Adipocyte (in vitro differentiated cells): ENCODE measurements at places on chromosomes 3 and 15.

- DNase-seq, result no peak
Observed at GRCh38 chr15:78702609-78703333, 61.8 kb upstream of the CHRNB4 start.

GRCh38 chr3:43319794-43320193, 33.5 kb downstream of the SNRK start:
- no peak for DNase-seq

- DNase-seq, result no peak
Observed at GRCh38 chr15:48795901-48796300, 15.0 kb downstream of the CEP152 start.

DNA sequence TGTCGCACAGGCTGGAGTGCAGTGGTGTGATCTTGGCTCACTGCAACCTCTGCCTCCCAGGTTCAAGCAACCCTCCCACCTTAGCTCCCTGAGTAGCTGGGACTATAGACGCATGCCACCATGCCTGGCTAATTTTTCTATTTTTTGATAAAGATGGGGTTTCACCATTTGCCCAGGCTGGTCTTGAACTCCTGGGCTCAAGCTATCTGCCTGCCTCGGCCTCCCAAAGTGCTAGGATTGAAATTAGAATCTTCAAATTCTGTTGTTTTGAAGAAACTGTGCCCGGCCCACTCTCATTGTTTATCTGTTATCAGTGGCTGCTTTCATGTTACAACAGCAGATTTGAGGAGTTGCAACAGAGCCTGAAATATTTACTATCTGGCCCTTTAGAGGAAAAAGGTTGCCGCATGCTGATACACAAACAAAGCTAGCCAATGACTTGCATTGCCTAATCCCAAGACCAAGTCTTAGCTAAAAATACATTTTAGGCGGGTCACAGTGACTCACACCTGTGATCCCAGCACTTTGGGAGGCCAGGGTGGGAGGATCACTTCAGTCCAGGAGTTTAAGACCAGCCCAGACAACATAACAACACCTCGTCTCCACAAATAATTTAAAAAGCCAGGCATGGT, 43.2 kb upstream of the PPP4R2 start:
- no peak for DNase-seq

GRCh38 chr3:42246091-42246490, 19.9 kb downstream of the CCK start:
- DNase-seq, result no peak

DNA sequence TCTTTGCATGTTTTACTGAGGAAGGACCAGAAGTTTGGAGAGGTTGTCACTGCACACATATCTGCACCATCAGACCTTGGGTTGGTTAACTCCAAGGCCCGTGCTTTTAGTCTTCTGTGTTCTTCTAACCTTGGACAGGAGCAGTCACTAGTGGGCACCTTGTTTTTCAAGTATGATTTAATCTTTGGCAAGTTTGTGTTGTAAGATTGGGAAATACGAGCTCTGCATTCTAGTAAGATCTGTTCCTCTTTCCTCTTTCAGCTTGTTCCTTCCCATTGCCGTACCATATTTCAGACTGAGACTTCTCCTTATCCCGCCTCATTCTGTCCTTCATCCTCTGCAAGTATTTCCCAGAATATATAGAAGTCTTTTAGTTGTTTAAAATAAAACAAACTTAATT, 5.1 kb downstream of the TMOD2 start:
- no peak for DNase-seq

DNA sequence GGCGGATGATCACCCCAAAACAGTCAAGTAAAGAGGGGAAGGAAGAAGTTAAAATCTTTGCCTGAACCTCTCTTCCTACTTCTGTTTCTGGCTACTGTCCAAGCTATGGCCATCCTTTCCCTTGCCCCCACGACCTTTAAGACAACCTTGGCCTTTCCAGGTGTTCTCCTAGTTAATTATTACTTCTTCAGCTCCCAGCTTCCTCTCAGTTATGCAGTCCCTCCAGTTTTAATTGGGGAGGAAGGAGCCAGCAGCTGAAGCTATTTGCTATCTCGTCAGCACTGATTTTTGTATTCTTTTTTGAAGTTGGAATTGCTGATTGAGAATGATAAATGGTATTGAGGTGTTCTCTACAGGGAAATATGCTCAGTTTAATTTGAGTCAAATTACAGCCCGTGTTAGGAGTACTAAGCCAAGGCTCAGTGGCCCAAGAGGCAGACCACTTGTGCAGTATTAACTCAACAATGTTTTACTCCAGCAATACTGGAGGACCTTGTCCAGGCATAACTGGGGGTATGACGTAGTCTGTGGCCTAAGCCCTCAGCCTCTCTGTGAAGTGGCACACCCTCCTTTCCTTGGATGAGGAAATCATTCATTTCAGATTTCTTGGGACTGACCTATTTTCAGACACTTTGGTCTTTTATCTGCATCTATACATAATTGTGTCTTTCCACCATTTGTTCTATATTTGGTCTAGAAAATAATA, 336.9 kb downstream of the SLC9A9 start:
- DNase-seq, result no peak

DNA sequence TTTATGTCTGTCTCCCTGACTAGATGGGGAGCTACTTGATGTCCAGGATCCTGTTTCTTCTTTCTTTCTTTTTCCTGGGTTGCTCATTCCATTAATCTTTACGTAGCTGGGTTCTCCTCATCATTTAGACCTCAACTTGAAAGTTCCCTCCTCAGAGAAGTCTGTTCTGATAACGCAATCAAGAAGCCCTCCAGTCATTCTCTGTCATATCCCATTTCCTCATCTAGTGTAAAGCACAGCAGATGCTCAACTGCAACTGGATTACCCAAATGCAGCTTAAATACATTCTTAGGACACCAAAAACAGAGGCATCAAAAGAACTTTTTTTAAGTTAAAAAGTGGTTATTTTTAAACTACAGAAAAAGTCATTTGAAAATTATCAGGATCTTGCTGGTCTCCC, 51.7 kb upstream of the ST3GAL6 start:
- peak; percentile 67 for DNase-seq

DNA sequence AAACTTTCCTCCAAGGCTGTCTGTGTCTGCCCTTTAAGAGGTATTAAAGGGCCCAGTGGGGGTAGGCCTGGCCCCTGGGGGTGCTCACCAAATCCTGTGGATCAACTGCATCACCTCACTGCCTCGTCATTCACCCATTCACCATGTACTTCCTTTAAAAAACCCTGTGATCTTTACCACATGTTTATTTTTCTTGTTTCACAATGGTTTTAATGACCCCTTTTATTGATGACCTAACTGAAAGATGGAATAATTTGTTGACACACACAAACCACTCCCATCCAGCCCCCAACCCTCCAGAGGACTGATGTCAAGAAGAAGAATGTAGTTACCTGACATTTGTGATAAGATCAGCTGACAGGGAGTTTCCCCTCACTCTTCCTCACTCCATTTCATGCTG, 40.8 kb downstream of the KCNAB1 start:
- no peak for DNase-seq

GRCh38 chr3:162729686-162730085, 1233.1 kb downstream of the OTOL1 start:
- DNase-seq, result peak; percentile 15

DNA sequence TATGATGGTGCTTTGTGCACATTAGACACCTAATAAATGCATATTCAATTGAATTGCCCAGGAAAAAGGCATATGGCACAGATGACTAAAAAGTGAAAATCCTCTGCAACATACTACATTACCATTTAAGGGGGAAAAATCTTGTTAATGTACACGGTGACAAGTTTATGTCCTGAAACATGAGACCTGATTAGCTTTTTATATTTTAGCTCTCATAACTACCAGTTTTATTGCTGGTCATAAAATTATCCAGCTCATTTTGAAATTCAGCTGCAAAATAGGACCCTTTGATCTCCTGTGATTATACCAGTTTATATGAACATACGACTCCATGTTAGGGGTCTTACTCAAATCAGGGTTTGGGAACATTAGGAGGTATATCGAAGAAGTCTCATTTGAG, 684.6 kb upstream of the CCDC54 start:
- DNase-seq, result no peak

DNA sequence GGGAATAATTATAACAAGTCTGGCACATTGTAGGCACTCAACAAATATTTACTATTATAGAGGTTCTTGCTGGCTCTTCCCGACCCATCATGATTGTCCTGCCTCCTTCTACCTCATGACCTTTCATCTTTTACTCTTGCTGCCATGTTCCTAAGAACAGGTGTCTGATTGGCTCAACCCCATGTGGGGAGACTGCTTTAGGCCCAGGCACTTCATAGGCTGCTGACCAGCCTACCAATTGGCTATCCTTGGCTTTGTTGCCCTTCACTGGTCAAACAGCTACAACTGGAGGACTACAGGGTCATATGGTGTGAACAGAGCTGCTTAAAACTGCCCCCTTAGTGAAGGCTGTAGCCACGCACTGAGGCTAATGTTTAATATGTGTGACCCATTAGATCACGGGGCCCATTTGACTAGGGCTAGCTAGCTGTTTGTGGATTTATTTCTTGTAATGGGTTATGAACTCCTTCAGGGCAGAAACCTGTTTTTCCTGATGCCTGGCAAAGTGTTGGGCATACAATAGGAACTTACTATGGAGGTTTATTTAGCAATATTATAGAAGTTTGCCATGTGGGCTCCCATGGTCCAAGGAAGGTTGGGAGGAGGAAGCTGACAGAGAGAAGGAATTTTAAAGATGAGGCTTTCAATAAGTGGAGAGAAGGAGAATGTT, 239.9 kb upstream of the TBC1D5 start:
- DNase-seq, result no peak

DNA sequence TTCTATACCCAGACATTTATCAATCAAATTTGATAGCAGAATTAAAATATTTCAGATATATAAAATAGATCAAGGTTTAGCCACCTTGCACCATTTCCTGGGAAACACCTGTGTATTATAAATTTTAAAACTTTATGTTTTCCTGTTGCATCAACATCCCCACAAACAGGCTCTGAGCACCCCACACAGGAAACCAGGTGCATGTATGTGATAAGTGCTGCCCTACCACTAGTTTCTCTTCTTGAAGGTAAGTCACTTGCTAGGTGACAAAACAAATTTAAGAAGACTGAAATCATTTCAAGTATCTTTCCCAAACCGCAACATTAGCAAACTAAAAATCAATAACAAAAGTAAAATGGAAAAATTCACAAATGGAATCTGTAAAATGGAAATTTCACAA, 496.1 kb upstream of the CCDC54 start:
- no peak for DNase-seq

DNA sequence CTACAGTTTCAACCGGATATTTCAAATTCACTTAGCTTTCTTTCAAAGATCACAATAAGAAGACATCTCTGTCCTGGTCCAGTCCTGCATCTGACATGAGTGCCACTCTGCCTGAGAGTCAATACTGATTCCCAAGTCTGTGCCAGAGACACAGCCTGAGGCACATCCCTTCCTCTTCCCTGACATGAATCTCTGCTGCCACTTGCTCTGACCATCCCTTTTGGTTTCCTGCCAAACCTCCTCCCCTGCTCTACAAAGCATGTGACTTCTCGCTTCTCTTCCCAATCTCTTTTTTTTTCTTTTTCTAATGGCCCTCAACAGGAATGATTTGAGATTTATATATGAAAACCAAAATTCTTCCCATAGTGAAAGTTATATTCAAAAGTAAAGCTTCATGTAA, 117.9 kb downstream of the MECOM start:
- DNase-seq, result no peak

DNA sequence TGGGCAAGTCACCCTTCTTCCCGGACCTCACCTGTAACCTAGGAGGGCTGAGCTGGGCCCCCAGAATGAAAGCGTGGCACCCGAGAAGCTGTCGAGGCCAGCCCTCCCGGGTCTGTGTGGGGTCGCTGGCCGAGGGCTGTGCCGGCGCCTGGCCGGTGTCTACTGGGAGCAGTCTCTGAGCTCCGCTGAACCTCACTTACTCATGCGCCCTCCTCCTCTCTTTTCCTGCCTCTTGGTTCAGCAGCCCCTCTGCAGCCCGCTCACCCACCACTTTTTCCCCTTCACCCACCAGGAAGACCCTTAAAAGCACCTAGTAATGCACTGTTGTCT, 419 bp downstream of the HYKK start:
- no peak for DNase-seq

GRCh38 chr3:185928496-185928895, 9.3 kb downstream of the TRA2B start:
- no peak for DNase-seq

DNA sequence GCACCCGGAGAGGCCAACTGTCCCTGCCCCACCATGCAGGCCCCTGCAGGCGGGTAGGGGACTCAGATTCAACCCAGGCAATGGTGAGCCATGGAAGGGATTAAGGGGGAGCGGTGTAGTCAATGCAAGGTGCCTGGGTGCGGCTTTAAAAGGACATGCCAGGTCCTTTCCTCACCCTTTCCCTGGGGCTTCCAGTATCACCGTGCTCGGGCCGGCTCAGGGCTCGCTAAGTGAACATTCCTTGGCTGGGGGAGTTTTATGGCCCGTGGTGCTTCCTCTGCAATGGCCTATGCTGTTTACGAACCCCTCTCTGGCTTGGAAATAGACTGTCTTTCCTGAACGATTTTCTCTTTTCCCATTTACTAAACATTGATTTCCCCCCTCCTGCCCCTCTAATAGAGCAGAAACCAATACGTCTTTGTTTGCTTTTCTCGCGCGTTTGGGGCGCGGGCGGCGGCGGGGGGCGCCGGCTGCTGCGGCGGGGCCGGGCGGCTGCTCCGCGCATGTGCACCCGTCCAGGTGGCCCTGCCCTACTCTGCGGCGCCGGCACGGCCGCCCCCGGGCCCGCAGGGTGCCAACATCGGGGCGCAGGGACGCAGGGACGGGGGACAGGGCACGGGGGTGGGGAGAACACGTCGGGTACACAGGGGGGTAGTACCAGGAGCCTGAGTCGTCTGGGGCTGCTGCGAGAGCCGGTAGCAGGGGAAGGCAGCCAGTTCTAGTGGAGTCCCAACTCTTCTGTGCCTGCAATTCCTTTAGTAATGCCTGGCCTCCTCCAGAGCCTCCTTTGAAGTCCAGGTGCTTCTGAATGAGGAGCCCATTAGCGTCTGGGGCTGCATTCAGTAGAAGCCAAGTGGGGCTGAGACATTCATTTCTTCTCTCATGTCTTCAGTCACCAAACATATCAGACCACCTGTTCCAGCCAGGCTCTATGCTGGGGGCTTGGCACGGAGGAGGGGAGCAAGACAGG, 26.9 kb upstream of the CACNA2D2 start:
- no peak for DNase-seq

DNA sequence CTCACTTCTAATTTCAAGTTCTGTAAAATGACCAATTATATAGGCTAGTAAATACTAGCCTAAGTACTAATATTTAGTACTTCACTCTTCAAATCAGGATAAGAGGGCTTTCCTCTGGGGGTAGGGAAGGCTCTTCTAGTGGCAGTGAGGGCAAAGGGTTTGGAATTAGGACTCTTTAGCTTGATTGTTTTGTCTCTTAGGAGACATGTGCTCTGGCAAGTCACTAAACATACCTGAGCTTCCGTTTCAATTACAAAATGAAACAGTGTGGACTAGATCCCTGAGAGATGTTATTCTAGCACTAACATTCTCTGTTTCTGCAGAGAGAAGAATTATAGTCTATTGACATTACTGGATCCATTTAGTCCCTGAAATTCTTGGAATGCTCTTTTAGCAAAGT, 71.5 kb downstream of the PCOLCE2 start:
- no peak for DNase-seq
